T-helper 1 cell (primary cell): ENCODE measurements at places on chromosomes 5 and 9.

DNA sequence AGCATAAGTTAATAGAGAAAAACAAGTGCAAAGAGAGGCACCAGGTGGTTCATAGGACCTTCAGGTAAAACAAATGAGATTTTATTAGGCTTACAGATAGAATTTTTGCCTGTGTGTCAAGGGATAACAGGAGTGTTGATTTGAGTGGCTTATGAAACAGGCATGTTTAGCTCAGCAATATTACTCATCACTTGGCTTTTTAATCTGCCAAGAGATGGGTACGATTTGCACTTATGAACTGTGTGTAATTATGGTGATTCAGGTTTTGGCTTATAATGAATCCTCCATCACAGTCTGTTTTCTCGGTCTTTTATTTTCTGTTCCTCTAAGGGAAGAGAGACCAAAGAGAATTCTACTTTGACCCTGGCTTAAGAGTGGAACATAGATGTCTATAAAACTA lies 199.3 kb downstream of the DMRTA1 start:
- no peak for DNase-seq

DNA sequence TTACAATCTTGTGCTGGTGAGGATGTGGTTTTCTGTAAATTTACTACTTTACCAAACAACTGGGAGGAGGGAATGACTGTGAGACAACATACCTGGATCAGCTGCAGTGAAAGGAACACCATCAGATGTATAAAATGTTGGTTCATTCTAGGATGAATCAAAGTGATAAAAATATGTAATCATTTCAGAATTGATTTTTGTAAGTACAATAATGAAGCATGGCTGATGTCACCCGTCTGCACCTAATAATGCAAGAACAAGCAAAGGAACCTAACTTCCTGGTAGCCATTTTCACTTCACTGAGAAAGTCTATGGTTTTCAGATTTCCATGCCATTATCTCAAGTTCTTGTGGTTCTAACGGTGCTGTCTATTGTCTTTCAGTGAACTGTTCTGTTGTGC lies 18.7 kb upstream of the C5orf34 start:
- no peak for DNase-seq

DNA sequence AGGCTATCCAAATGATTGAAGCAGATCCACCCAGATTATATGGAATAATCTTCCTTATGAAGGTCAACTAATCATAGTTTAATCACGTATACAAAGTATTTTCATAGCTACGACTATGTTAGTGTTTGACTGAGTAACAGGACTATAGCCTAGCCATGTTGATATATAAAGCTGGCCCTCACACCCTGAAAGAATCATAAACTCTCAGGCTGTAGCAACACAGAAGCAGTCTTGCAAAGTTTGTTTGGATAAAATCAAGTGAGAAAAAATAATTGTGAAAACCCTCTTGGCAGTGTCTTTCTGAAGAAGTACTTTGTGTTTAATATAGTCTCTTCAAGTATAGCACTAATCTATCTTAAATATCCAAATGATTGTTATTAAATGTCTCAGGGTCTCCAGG lies 374.5 kb upstream of the DAB2 start:
- DNase-seq: no peak

DNA sequence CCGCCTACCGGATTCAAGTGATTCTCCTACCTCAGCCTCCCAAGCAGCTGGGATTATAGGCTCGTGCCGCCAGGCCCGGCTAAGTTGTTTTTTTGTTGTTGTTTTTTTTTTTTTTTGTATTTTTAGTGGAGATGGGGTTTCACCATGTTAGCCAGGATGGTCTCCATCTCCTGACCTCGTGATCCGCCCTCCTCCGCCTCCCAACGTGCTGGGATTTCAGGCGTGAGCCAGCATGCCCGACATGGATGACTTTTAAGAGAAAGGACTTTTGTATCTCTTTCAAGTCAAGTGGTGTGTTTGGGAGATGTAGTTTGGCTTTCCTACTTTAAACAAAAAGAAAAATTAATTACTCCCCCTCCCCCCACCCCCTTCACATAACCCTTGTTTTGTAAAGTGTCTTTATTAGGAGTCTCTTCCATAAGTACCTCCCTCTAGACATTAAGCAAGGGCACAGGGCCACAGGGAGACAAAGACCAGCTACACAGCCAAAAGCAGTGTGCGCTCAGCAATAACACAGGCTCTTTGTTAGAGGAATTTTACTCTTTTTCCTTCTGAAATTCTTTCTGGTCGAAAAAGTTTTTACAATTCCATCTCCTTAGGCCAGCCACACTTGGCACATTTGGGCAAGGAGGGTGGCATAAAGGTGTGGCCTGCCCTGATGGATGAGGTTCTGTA lies 31.2 kb downstream of the JAKMIP2 start:
- DNase-seq: no peak

DNA sequence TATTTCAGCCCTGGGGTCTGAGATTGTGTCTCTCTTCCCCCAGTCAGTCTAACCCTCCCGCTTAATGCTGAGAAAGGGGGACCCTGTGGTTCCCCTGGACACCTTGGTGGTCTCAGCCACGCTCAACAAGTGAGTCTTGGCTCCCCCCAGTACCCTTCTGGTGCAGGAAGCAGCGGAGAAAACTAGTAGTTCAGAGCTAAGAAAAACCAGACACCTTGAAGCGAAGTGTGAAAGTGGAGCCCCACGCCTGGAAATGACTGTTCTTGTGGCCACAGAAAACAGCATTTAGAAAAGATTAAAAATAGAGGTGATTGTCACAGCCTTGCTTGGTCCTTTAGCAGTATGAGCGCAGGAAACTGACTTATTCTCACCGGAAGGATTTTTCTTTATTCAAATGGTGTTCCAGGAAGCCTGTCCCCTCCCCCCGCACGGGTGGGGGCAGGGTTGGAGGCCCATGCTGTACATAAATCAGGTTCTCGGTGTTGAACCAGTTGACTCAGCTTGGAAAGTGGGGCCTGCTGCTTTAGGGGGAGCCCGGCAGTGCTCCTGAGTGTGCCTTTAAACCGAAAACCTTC lies 8.1 kb downstream of the ARPC5L start:
- peak; percentile 42 for DNase-seq

- no peak for DNase-seq
Observed at GRCh38 chr9:2809692-2810419, 34.0 kb downstream of the PUM3 start.

DNA sequence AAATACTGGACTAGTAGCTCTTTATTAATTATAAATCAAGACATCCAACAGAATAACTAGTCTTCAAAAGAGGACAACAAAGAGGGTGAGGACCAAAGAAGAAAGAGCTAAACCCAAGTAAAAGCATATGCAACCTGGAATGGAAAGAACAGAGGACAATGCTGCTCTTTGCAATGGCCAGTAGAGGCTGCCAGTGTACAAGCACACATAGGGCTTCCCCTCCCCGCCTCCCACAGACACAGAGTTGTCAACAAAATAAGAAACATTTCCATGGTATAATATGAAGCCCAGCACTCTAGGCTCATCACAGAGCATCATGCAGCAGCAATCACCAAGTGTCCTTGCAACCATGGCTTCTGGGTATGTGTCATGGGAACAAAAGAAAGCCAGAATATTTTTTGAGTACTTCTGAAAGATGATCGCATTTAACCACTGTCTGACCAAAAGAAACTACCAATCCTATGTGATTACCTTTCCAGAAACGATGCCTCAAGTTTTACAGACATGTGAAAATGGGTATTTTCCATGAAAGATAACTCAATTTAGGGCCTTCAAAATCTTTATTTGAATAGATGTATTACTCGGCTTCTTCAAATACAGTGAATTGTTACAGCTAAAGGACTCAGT lies 58.1 kb downstream of the RFX3 start:
- peak; percentile 40 for DNase-seq

GRCh38 chr5:103010168-103010567 lies 109.8 kb downstream of the GIN1 start:
- no peak for DNase-seq

- DNase-seq: no peak
Observed at GRCh38 chr9:8531826-8532415, 732.3 kb upstream of the DMAC1 start.

DNA sequence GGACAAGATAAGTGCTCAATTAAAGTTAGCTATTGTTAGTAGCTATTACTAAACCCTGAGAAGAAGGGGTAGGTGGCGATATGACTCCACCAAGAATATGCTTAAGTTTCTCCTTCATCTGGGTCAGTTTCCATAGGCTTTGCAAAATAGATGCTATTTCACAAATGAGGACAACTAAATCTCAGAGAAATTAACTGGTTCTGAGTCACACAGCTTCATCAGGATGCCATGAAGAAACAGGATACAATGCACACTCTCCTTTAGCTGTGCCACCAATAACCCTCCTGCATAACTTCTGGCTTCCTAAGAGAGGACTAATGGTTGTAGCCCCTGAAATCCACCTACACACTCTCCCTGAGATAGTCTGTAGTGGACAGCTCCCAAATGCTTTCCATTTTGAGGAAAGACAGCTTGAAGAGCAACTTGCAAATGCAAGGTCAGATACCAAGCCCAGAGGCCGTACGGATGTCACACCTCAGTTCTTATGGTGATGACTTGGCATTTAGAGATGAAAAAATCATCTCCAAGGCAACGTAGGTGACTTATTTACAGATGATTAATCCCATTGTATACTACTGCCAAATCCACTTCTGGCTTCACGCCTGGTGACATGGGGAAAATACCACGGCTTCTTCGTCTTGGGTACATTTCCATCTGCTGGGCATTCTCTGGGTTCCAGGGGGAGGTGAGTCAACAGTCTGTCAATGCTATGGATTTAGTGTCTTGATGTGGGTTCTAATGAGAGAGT lies 251.4 kb upstream of the IL12B start:
- no peak for DNase-seq

DNA sequence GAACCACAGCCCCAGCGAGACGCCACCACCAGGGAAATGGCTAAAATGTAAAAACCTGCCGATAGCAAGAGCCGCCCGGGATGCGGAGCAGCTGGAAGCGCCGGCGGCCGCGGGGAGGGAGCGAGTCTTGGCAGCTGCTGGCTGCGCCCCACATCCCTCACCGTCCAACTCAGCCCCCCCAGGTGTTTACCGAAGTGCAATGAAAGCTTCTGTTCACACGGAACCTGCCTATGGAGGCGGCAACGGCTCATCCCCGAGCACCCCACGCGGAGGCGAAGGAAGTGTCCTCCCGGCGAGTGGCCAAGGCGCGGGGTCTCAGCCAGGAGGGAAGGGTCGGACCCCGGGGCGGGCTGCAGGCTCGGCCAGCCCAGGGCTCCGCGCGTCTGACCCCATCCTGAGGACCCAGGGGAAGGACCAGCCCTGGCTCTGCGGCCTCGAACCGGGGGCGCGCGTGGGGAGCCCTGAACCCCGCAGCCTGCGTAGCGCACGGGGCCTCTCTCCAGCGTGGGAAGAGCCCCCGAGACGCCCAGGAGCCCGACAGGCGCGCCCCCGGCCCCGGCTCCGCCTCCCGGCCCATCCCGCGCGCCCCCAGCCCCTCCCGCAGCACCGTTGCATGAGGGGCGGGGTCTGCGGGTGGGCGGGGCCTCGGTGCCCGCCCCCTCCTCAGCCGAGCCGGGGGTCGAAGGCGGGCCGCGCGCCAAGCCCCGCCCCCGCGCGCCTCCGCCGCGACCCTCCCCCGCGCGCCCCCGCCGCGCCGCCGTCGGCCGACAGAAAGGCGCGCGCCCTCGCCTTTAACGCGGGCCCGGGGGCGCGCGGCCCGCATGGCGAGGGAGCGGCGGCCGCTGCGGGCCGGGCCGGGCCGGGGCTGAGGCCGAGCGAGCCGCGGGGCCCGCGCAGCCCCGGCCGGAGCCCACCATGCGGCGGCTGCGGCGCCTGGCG lies at the start of gene DIPK1B:
Gene DIPK1B, plus strand, starts transcription at position 822 of the 939 bp plus-strand sequence. Its CDS starts 94 bp downstream, at position 916.
- no peak for DNase-seq

GRCh38 chr9:82490019-82490499 lies 501.5 kb downstream of the SPATA31D1 start:
- DNase-seq: no peak

DNA sequence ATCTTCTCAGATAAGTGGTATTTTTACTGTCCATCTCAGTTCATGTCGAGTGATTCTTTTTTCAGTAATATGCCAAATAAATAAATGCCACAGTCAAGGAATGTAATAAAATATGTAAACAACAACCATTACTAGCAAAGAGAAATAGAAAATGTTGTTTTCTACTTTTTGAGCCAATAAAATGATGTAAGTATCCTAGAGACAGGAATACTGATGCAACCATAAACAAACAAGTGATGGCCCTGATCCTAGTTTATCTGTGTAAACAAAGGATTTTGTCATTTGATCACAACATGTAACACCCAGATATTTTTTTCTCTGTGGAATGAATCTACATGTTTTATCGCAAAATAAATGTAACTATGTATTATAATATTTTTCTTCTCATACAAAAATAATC lies 1852.8 kb downstream of the EFNA5 start:
- DNase-seq: no peak

DNA sequence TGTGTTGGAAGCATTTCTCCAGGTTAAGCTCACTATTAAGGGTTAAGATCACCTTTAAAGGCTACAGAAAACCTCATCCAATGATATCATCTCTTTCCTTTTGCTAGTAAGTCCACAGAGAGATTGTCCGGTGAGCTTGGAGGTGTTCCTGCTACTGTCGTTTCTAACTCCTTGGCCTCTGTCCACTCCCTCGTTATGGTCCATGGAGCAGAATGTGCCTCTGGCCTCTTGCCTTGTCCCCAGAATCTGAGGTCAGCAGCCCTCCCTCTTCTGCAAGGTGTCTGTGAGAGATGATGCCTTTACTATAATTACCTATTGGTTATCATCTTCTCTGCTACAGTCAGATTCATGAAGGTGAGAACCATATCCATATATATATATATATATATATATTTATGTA lies 15.0 kb downstream of the ORM2 start:
- no peak for DNase-seq

DNA sequence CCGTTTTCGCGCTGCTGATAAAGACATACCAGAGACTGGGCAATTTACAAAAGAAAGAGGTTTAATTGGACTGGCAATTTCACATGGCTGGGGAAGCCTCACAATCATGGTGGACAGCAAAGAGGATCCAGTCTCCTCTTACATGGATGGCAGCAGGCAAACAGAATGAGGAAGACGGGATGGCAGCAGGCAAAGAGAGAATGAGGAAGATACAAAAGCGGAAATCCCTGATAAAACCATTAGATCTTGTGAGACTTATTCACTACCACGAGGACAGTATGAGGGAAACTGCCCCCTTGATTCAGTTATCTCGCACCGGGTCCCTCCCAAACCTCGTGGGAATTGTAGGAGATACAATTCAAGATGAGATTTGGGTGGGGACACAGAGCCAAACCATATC lies 95.0 kb downstream of the OSTF1 start:
- no peak for DNase-seq

DNA sequence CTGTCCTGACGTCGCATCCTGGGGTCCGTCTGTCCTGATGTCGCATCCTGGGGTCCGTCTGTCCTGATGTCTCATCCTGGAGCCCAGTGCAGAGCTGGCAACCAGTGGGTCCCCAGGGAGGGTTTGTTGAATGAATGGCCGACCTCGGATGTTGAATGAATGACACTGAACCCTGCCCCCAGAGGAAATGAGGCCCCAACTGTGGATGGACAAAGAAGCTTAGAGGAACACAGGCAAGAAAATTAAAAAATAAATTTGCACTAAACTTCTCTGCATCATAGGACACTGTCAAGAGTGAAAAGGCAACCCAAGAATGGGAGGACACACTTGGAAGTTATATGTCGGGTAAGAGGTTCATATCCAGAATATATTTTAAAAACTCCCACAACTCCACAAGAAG lies 47.7 kb upstream of the NOTCH1 start:
- DNase-seq: no peak
